ELR (cell line): ENCODE measurements at places on chromosomes 3 and 15.
A peak's percentile ranks its signal among the peaks of the same experiment; 100 is the strongest.

- DNase-seq: no peak
Observed at GRCh38 chr3:181362378-181362777, 349.3 kb upstream of the SOX2 start.

- DNase-seq: no peak
Observed at GRCh38 chr3:151265866-151266265, 12.5 kb downstream of the P2RY14 start.

DNA sequence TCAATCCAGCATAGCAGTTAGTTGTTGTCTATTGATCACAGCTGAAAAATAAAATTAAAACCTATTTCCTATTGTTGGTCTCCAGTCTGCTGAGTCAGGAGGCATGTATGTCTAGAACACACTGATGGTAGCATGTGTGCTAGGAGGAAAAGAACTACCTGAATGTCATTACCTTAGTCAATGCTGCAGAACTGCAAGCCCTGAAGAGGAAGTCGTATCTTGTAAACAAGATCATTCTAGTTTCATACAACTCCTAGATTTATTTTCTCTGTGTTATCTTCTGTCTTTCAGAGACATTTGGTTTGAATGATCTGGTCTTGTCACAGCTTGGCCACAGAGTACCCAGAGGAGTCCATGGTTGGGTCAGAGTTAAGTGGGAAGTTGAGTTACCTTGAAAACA lies 110.0 kb upstream of the MRPL3 start:
- no peak for DNase-seq

DNA sequence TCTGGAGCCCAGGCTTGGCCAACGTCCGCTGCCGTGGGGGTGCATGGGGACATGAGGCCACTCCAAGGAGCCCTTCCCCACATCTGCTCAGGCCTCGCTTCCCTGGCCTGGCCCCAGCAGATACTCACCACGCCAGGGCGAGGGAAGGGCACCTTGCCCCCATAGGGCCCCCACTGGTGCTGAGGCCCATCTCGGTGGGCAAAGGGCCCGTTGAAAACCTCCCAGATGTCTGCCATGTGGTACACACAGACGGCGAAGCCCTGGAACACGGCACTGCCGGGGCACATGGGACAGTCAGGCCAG lies 4.7 kb downstream of the SEMA3G start:
- DNase-seq: no peak

GRCh38 chr3:109257269-109257668 lies 59.0 kb downstream of the DPPA2 start:
- DNase-seq: peak; percentile 87

DNA sequence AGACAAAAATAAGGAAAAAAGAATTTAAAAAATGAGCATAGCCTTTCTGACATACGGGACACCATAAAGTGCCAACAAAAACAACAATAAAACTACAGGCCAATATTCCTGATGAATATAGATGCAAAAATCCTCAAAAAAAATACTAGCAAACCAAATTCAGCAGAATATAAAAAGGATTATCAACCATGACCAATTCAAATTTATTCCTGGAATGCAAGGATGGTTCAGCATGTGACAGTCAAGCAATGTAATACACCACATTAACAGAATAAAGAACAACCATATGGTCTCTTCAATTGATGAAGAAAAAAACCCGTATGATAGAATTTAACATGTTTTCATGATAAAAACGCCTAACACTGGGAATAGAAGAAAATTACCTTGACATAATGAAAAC lies 341.7 kb downstream of the PYDC2 start:
- no peak for DNase-seq

GRCh38 chr15:95556225-95556624 lies 774.3 kb upstream of the NR2F2 start:
- DNase-seq: no peak

DNA sequence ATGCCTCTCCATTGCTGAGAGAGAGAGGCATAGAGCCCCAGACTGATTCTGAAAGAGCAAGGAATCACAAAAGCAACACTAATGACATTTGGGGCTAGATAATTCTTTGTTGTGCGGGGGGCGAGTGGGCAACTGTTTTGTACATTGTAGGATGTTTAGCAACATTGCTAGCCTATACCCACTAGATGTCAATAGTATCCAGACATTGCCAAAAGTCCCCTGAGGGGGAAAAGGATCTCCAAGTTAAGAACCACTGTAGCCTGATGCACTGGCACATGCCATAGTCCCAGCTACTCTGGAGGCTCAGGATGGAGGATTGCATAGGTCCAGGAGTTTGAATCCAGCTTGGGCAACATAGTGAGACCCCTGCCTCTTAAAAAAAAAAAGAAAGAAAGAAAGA lies 22.8 kb upstream of the GOLM2 start:
- peak; percentile 21 for DNase-seq

GRCh38 chr15:59419170-59419569 lies 18.8 kb upstream of the FAM81A start:
- DNase-seq: no peak

GRCh38 chr15:31457161-31457560 lies 130.5 kb downstream of the KLF13 start:
- DNase-seq: no peak

- DNase-seq: no peak
Observed at GRCh38 chr3:160312014-160312624, 86.9 kb downstream of the C3orf80 start.

- DNase-seq: no peak
Observed at GRCh38 chr3:13483988-13484695, 4.0 kb downstream of the HDAC11 start.

DNA sequence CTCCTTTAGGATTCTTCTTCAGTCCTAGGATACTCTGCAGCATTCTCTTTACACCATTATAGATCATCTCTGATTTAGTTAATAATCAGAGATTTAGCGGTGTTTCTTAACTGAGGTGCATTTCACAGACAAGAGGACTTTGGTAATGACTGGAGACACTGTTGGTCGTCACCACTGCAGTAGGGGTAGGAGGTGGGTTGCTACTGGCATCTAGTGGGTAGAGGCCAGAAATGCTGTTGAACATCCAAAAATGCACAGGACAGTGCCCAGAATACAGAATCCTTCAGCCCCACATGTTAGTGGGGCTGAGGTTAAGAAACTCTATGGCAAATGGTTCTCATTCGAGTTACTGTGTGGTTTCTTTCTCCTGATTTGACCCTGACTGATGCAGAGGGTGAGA lies 80.4 kb upstream of the LMCD1 start:
- peak; percentile 28 for DNase-seq

DNA sequence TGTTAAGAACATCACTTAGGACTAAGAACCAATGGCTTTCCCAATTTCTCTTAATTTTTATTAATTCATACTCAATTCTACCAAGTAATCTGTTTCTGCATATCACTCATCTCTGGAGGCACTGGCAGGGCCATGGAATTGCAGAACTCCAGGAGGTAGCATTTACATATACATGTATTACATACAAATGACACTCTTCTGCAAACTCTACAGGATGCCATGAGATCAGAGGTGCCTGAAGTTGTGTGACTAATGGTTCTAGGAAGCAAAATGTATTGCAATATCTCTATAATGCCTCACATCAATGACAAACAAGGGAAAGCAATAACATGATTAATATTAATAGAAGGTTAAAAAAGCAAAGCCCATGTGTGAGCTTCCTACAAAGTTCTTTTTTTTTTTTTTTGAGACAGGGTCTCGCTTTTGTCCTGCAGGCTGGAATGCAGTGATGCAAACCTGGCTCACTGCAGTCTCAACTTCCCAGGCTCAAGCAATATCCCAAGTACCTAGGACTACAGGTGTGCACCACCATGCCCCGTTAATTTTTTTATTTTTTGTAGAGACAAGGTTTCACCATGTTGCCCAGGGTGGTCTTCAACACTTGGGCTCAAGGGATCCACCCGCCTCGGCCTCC lies 33.0 kb downstream of the DENND6A start:
- DNase-seq: peak; percentile 21

- no peak for DNase-seq
Observed at GRCh38 chr3:112925969-112926368, 48.9 kb downstream of the CD200R1 start.

GRCh38 chr3:147846854-147847478 lies 437.8 kb downstream of the ZIC1 start:
- DNase-seq: no peak

- no peak for DNase-seq
Observed at GRCh38 chr3:59542276-59542675, 492.5 kb upstream of the CFAP20DC start.

DNA sequence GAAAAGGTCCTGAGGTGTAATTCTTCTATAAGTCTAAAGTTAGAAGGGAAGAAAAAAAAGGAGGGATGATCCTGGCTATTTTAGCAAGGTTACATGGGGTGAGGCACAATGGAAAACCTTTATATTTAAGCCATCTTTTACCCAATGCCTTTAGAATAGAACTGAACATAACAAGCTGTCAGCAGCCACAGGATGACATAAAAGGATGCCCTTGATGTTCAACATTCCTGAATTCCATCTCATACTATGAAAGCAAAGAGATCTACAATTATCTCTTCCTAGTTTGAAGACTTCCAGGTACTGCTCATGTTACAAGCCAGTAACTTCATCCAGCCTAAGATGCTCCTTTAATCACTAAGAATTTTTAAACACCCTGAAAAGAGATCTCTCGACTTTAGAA lies 26.9 kb downstream of the NEK10 start:
- DNase-seq: no peak

- no peak for DNase-seq
Observed at GRCh38 chr3:128210711-128211110, 57.4 kb downstream of the EEFSEC start.

DNA sequence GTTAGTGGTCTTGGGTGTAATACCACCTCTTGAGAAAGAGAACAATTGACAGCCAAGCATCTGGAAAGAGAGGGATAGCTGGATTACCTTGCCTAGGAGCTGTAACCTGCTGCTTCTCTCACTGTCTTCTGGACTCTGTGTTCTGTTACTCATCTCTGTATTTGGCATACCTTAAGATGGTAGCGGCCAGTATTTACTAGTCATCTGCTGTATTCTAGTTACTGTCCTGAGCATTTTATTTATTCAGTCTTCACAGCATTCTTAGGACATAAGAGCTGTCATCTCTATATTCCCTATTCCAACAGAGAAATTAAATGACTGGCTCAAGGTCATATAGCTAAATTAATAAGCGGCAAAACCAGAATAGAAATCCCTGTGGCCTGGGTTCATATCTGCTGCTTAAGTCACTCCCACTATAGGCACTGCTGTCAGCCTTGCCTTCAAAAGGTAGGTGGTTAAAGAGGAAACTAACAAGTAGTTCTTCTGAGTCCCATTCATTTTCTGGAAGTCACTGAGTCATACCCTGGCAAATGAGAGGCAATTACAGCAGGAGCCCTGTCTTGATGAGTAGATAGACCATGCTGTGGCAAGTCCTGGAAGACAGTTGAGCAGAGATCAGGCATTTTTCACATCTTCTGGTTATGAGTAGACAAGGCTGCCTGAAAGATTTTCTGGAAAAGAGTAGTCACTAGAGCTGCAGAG lies 68.2 kb downstream of the RAB7A start:
- peak; percentile 89 for DNase-seq

- DNase-seq: no peak
Observed at GRCh38 chr3:58251631-58252035, 14.0 kb downstream of the ABHD6 start.

- DNase-seq: no peak
Observed at GRCh38 chr3:131279577-131279976, 102.0 kb upstream of the NUDT16 start.

- peak; percentile 74 for DNase-seq
Observed at GRCh38 chr3:55467099-55467498, 20.0 kb downstream of the WNT5A start.

GRCh38 chr3:60803216-60804173 lies 447.8 kb downstream of the FHIT start:
- no peak for DNase-seq

DNA sequence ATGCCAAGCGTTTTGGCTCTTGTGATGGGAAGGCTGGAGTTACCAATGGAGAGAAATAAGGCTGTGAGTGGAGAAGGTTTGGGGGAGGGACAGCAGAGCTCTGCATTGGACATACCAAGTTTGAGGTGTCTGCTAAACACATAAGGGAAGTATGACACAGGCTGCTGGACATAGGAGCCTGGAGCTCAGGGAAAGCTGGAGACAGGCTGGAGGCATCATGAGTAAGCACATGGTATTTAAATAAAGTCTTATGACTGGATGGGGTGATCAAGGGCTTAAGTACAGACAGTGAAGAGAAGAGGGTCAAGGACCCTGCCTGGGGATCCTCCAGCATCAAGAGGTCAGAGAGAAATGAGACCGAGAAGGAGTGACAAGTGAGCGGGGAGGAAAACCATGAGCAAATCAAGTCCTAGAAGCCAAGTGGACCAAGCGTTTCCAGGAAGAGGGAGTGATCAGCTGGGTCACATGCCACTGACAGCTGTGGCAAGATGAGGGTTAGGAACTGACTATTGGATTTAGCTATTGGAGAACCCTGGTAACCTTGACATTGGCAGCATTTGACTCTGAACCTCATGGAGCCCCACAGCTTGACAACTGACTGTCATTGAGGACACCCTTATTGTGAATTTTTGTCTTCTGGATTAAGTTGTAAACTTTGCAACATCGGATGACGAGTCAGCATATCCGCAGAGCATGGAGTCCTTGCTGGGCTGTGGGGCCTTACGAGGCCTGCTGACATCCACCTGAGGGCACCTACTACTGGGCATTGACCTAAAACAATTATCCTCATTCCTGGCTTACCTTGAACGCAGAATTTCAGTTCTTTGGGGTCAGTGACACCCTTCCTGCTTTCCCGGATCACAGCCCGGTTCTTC lies 78.7 kb upstream of the ETV5 start:
- peak; percentile 14 for DNase-seq

- no peak for DNase-seq
Observed at GRCh38 chr15:67862750-67863441, 23.1 kb upstream of the RNU6-1 start.

DNA sequence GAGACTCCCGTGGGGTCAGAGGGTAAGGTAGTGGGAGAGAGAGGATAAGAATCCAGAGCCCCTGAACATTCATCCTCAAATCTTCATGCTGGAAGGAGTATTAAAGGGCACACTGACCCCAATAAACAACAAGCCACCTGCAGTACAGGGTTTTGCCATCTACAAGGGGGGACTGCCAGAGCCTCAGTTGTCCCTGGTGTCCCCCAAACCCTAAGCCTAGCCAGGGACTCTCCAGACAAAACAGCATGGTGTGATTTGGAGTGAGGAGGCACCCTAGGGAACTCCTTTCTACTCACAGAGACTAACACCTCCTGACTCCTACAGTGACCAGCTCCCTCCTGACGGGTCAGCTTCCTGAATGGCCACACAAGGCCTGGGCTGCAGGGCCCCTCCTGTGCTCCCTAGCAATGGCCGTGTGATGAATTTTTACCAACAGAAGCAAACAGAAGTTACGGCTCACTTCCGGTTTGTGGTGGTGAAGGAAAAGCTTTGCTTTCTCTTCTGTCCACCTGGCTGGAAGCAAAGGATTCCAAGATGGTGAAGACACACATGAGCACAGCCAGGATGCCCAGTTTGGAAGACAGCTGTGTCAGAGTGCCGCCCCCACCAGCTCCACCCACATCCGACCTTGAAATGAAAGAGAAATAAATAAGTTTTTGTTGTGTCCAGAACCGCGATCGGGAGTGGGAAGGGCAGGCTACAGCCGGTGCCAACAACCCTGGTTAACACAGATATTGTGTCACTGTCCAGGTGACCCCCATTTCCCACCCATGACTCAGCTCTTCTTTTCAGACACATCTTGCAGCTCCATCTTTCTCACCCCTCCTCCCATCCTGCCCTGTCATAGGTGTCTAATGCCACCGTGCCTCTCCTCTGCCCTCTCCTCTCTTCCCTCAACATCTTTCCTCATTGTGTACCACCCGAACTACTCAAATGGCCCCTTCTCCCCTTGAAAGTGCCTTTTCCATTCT lies 69.6 kb upstream of the ATP13A3 start:
- DNase-seq: peak; percentile 57

- peak; percentile 82 for DNase-seq
Observed at GRCh38 chr3:132721479-132722164, 587 bp downstream of the NPHP3 start.
